ENCODE measurements at places on chromosomes 3 and 15.

DNA sequence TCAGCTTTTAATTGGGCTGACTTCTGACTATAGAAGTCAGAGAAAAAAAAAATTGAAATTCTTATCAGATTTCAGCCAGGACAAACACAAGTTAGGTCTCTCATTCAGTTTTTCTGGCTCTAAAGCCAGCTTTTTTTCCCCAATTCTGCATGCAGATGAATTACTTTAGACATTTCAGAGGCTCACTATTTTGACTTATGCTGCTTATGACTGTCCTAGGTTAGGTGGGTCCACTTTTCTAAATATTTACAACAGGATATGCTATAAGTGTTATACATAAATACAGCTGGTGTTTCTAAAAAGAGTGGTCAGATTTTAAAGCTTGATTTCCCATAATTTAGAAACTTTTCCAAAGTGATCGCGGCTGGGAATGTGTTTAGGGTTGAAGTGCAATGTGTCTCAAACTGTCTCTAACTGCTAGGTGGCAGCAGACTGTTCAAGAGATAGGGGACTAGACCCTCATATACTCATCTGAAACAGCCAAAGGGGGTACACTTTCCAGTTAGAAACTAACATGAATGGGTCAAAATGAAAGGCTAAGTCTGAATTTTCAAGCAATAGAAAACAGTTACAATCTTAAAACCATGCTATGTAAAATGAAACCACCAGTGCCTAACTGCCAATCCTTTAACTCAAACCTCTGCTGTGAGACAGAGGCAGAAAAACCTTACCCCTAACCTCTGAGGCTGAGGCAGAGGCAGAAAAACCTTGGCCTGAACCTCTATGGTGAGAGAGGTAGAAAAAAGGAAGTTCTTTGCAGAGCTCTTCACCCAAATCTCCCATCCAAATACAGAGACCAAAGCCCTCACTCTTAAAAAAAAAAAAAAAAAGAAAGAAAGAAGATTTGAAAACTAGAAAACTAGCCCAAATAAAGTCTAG is 596.0 kb downstream of the NTRK3 start:
- DNase-seq, result no peak

DNA sequence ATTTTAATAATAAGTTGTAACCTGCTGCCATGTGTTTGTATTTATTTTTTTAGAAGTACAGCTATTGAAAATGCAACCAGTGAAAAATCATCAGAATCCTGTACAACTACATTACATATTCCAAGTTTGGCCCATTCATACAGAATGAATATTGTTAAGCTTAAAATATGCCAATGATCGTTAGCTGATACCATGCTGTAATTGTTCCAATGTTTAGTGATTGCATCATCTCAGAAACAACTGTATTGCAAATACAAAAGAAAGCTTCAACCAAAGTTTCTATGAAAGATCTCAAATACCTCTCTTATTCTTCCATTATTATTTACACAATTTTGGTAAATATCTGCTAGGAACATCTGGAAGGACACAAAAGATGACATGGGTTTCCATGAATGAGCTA is 51.6 kb upstream of the ALCAM start:
- DNase-seq, result no peak

DNA sequence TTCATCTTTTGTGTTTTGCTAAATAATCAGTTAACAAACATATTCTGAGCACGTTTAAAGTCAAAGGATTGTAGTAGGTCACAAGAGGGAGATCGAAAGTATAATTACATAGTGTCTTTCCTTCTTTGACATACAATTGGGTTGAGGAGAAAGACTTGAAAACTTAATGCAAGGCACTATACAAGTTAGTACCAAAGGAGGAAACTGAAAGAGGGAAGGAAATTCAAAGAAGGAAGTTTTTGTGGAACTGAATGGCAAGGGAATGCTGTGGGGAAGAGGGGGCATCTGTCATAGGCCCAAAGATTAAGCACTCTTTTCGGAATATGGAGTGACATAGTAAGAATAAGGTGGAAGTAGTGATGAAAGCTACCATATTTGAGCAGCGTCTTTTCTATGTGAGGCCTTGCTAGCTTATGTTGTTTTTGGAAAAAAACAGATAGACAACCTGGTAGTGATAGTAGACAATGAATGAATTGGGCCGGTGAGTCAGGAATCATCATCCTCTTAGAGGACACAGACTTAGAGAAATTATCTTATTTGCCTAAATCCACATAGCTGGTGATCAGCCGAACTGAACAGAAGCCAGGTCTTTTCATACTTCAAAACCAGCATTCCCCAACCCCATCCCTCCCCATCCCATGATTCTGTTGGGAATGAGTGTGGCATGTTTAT is 10.2 kb downstream of the MBNL1 start:
- DNase-seq, result no peak

DNA sequence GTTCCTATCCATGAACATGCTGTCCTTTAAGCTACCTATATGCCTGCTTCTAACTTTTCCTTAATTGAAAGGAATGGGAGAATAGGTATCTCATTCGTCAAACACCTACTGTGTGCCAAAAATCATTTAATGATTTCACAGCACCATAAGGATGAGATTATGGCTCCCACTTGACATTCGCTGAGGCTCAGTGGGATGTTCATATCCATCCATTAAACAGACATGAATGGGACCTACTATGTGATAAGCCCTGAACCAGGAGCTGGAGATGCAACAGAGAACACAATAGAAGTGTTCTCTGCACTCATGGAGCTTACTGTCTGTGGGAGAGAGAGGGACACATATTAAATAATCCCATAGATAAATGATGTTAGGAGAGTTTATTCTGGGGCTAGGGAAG is 49.7 kb downstream of the HRH1 start:
- no peak for DNase-seq

GRCh38 chr3:177364236-177364635 is 167.0 kb upstream of the TBL1XR1 start:
- no peak for DNase-seq

Data from NCI-H2227 treated with DMSO at 0.1 percent for 48 hours (cell line).